Activated CD8-positive, alpha-beta T cell treated with anti-CD3 and anti-CD28 coated beads, Interleukin-2, amount 10 ng/mL, durations not matched to agents 7 days and 5 days (primary cell): ENCODE measurements at places on chromosomes 1 and 21. TPM values are rescaled to one million over a fixed set of nuclear protein-coding genes. Genes with fewer than 3 reads are reported as not detected.

Gene TEX38
- total RNA-seq = not detected

Gene OPTC
- total RNA-seq = not detected

- H3K4me3 ChIP-seq = no peak overlapping the region
- H3K4me1 ChIP-seq = peaks cover 17% of the 10 kb centered on the region
- peaks cover 2% of the 10 kb centered on the region for H3K27me3 ChIP-seq
- H3K27ac ChIP-seq = no peak overlapping the region
These were observed 30.0 kb downstream of the TMCC2 start for GRCh38 chr1:205257735-205258134.

DNA sequence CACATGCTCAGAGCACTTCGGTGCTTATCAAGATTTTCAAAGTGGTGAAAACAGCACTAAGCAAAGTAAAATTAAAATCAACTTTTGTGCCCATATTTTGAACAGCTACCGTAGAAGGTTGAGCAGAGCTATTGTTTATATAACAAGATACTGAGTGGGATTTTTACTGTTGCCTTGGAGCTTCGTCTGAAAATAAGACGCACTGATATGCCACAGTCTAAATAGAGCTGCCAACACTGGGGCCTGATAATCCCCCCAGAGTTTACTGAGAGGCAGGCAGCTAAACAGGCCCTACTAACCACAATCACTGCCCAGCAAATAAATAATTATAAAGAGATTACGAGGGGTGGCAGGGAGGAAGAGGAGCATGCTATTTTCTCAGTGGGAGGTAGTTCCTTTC, 650 bp upstream of the CCDC190 start:
- no peaks in the 10 kb centered on the region for H3K4me1 ChIP-seq
- H3K27ac ChIP-seq = no peak overlapping the region
- no peaks in the 10 kb centered on the region for H3K36me3 ChIP-seq
- DNase-seq = no peak
- H3K27me3 ChIP-seq = peaks cover 8% of the 10 kb centered on the region
- H3K4me3 ChIP-seq = no peak overlapping the region

Gene ZNF593OS
- not detected for total RNA-seq

DNA sequence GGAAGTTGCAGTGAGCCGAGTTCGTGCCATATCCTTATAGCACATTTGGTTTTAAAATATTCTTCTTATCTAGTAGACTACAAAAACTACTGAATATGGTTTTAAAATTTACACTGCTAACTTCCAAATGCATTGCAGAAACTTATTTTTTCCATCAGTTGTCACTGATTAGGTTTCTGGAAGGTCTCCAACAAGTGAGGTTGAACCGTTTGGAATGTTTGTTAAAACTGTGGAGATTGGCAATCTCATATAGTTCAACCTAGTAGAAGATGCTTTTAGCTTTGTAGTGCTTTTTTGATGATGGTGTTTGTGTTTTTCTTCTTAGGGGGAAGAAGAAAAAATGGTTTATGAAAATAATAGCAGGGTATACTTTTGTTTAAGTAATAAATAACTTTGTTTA, 12.9 kb downstream of the CENPF start:
- H3K27ac ChIP-seq = no peak overlapping the region
- peaks cover 81% of the 10 kb centered on the region for H3K36me3 ChIP-seq
- peaks cover 29% of the 10 kb centered on the region for H3K4me1 ChIP-seq
- H3K27me3 ChIP-seq = no peaks in the 10 kb centered on the region
- H3K4me3 ChIP-seq = no peak overlapping the region
- DNase-seq = no peak

Gene CD48
- 325 TPM for total RNA-seq

GRCh38 chr1:147840909-147841308, 61.7 kb upstream of the GJA8 start:
- H3K4me3 ChIP-seq = no peak overlapping the region
- H3K4me1 ChIP-seq = no peaks in the 10 kb centered on the region
- H3K36me3 ChIP-seq = no peaks in the 10 kb centered on the region
- no peak for DNase-seq
- H3K27ac ChIP-seq = no peak overlapping the region

GRCh38 chr1:4978660-4979390, 324.4 kb downstream of the AJAP1 start:
- no peaks in the 10 kb centered on the region for H3K36me3 ChIP-seq
- H3K4me1 ChIP-seq = no peaks in the 10 kb centered on the region
- no peak overlapping the region for H3K27ac ChIP-seq
- no peaks in the 10 kb centered on the region for H3K27me3 ChIP-seq

DNA sequence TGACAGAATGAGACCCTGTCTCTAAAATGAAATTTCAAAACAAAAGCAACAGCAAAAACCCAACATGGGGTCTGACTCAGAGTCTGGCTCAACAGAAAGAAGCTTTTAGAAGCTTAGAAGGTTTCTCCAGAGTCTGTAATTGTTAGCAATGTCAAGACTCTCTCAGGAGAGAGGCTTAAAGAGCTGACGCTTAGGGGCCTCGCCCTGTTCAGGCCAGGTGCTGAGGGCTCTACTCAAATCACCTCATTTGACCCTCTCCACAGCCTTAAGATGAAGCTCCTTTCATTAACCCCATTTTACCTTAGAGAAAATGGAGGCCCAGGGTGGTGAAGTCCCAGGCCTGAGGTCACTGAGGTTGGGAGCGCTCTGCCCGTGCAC, 5.3 kb upstream of the KIF17 start:
- peaks cover 1% of the 10 kb centered on the region for H3K4me1 ChIP-seq
- no peak overlapping the region for H3K27ac ChIP-seq
- H3K4me3 ChIP-seq = no peak overlapping the region
- DNase-seq = no peak
- peaks cover 25% of the 10 kb centered on the region for H3K27me3 ChIP-seq

Gene CORT
- 0.95 TPM for total RNA-seq

DNA sequence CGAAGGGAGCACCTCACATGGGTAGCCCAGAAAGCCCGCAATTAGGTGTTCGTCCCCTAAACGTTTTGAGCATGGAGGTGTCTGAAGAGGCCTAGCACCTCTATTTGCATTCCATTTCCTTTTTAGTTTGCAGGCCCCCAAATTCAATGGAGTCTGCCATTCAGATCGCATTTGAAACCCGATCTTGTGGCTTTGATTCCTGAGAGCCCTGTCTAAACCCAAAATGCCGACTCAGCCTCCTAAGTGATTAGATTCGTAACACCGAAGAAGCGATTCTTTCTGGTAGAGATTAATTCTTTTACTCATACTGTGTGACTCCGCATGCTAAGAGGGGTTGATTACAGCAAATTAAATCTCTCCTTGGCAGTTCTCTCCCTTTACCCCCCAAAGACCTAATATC, 415.2 kb upstream of the KAZN start:
- no peak for DNase-seq
- H3K27ac ChIP-seq = no peak overlapping the region
- H3K27me3 ChIP-seq = peaks cover 6% of the 10 kb centered on the region
- H3K36me3 ChIP-seq = no peaks in the 10 kb centered on the region
- peaks cover 12% of the 10 kb centered on the region for H3K4me1 ChIP-seq
- H3K4me3 ChIP-seq = no peak overlapping the region

GRCh38 chr1:242002510-242002909, 3.6 kb upstream of the MAP1LC3C start:
- no peak overlapping the region for H3K27ac ChIP-seq
- H3K4me3 ChIP-seq = no peak overlapping the region
- no peak for DNase-seq
- H3K4me1 ChIP-seq = peaks cover 6% of the 10 kb centered on the region
- no peaks in the 10 kb centered on the region for H3K36me3 ChIP-seq

Gene MAP7D1
- total RNA-seq = 235 TPM

DNA sequence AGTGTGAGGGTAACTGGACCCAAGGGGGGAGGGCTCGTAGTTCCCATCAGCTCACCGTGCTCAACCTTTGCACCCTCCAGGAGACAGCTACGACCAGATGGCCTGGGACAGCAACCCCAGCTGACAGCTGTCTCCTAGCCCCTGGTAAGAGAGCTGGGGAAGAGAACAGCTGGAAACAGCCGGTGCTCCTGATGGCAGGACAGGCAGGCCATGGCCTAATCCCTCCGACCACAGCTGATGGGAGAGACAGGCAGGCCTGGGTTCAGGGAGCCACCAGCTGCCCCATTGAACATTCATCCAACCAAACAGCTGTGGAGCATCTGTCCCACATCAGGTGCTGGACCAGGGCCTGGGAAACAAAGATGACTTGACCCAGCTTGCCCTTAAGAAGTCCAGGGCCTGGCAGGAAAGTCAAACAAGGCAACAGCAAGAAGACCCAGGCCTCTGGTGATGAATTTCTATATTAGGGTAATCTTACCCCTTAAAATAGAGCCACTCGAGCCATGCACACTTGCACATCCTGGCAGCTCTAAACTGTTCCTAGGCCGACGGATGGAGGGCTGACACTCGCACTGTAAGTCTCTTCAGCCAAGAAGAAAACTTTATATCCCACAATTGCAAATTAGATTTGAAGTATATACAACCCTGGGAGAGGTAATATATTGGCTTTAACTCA, 12.2 kb downstream of the OLFML2B start:
- no peak overlapping the region for H3K27ac ChIP-seq
- no peak for DNase-seq
- no peaks in the 10 kb centered on the region for H3K36me3 ChIP-seq
- no peaks in the 10 kb centered on the region for H3K4me1 ChIP-seq

DNA sequence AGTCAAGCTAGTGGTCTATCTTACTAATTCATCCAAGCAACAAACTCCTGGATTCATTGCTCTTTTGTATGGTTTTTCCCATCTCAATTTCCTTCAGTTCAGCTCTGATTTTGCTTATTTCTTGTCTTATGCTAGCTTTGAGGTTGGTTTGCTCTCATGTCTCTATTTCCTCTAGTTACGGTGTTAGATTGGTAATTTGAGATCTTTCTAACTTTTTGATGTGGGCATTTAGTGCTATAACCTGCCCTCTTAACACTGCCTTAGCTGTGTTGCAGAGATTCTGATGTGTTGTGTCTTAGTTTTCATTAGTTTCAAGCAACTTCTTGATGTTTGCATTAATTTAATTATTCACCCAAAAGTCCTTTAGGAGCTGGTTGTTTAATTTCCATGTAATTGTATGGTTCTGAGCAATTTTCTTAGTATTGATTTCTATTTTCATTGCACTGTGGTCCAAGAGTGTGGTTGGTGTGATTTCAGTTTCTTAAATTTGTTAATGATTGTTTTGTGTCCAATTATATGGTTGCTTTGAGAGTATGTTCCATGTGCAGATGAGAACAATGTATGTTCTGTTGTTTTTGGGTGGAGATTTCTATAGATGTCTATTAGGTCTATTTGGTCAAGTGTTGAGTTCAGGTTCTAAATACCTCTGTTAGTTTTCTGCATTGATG, 154.6 kb downstream of the PLPPR5 start:
- H3K4me1 ChIP-seq = peaks cover 11% of the 10 kb centered on the region
- H3K4me3 ChIP-seq = no peak overlapping the region
- H3K27ac ChIP-seq = no peak overlapping the region
- H3K27me3 ChIP-seq = no peaks in the 10 kb centered on the region
- no peak for DNase-seq

DNA sequence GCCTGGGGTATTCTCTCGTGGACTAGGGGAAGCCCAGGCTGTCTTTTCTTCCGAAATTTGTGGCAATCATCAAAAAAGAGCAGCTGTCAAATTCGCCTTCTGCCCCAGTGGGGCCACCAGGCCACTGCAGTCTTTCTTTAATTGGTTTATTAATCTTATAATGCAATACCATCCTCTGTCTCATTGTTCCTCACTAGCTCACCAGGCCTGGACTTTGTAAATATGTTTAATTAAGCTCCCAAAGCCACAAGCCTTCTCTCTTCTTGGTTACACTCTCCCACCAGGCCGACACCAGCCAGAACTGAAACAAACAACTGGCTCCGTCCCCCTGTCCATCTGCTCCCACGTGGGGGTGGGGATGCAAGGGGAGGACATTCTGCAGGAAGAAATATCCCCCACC, 22.0 kb upstream of the CAMK1G start:
- peaks cover 13% of the 10 kb centered on the region for H3K27me3 ChIP-seq
- no peak for DNase-seq
- no peak overlapping the region for H3K27ac ChIP-seq
- H3K36me3 ChIP-seq = no peaks in the 10 kb centered on the region
- no peaks in the 10 kb centered on the region for H3K4me1 ChIP-seq
- H3K4me3 ChIP-seq = no peak overlapping the region
